GM12891 (cell line): ENCODE measurements at places on chromosomes 13 and 19.

- DNase-seq: no peak
Observed at GRCh38 chr13:33932769-33933406, 114.9 kb downstream of the RFC3 start.

DNA sequence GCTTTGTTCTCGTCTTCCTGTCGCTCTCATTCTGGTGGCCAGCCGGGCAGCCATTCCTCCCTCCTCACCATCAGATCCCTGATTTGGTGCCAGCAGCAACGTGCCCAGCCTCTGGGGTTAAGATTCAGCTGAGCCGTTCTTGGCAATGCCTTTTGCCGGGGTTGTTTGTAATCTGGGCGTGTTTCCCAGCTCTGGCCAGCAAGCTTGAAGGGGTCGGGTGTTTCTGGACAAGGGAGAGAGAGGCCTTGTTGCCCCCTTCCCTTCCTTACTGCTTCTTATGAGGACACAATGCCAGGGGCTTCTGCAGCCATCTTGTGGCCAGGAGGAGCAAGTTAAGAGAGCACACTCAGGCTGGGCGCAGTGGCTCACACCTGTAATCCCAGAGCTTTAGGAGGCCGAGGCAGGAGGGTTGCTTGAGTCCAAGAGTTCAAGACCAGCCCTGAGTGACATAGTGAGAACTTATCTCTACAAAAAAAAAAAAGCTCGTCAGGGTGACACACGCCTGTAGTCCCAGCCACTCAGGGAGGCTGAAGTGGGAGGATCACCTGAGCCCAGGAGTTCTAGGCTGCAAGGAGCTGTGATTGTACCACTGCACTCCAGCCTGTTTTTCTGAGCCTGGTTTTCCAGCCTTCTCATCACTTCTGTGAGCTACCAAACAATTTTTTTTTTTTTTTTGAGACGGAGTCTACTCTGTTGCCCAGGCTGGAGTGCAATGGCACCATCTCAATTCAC is 10.7 kb upstream of the CRTC1 start:
- DNase-seq: no peak

DNA sequence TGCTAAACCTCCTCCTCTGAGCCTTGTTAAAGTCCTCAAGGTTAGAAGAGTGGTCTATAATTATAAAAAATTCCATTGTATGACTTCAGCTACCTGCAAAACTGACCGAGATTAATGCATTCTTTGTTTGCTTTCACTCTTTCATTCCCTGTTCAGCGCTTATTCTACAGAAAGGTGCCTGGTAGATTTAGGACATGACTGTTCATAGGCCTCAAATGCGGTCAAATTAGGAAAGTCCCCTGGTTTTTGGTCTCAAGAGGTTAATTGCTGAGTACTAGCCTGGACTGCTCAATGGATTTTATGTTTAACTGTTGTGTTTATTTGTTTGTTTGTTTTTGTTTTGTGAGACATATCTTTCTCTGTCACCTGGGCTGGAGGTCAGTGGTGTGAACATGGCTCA is 35.4 kb downstream of the KL start:
- DNase-seq: no peak

DNA sequence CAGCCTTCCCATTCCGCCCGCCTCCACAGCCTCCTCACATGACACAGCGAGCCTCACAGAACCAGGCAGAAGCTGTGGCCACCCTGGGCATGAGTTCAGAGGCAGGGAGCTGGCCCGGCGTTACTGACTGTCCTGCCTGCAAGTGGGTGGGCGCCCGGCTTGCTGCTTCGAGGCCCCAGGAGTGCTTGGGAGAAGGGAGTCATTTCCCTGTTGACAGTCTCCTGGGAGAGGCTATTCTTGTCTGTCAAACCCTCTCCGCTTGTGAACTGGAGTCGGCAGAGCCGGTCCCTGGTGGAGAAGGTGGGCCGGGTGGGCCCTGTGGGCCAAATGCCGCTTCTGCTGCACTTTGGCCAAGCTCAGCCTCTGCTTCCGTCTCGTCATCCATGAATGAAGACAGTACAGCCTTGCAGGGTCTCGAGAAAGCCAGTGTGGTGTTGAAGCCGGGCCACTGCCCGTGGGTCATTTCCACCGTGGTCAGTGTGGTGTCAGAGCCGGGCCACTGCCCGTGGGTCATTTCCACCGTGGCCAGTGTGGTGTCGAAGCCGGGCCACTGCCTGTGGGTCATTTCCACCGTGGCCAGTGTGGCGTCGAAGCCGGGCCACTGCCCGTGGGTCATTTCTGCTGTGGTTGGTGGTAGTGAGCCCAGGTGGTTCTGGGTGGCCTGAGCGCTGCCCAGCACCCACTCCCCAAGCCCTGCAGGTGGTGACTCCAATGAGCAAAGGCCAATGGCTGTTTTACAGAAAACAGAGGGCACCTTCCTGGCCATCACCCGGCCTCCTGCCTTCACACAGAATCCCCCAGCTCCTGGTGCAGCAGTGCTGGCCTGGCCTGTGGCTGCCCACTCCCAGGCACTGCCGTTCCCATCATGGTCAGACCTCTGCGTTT is 13.5 kb upstream of the F7 start:
- DNase-seq: no peak

DNA sequence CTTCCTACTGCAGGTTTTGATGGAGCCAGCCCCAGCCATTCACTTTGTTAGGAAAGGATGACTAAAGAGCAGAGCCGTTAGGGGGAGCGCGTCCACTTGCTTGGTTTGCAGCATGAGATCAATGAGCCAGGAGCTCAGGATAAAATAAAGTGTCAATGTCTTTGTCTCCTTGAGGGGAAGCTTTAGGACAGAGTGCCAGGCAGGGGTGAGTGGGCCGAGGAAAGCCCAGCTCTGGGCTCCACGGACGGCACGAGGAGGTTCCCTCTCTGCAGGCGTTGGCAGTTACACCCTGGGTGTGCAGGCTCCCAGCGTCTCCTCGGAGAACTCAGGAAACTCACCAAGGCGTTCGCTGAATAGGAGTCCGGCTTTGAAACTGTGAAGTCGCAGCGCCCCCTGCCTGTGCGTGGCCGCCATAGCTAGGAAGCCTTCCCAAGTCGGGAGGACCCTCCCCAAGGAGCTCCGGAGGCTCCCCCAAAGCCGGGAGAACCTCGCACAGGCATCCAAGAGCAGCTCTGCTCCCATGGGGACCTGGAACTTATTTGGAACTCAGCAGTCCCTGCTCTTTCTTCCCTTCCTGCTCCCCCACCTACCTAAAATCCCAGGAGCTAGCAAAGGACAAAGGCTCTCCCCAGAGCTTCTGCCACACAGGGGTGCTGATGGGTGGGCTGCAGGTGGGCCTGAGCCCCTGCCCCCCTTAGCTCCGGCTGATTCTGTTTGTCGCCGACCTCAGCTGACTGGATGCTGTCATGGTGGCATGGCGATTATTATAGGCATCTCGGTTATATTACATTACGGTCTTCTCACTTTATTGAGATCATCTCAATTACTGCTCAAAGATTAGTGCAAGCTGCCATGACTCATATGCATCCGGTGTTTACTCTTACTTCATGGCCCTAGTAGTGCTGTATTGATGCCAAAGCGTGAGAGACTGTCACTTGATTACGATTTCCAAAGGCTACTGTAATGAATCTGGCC is 34.4 kb downstream of the GSX1 start:
- peak; percentile 62 for DNase-seq

DNA sequence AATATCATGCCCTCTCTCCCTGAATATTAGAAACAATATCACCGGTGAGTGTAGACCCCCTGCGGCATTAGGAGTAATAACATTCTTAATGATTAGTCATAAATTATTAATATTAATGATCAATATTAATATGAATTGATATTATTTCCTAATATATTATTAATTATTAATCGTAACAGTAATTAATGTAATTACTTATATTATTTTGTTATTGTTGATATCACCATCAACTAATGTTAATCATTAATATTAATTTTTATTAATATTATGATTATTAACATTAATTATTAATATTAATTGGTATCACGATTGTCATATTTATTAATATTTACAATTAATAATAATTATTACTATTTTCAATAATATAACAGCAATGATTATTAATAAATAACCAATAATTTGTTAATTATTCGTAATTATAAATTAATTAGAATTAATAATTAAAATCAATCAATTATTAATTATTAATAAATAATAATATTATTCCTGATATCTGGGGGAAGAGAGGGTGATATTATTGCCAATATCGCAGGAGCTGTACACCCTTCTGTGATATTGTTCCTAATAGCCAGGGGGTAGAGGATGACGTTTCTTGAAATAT is 528.8 kb upstream of the PCDH20 start:
- no peak for DNase-seq

- DNase-seq: no peak
Observed at GRCh38 chr19:27824108-27824507, 1388.8 kb downstream of the UQCRFS1 start.

DNA sequence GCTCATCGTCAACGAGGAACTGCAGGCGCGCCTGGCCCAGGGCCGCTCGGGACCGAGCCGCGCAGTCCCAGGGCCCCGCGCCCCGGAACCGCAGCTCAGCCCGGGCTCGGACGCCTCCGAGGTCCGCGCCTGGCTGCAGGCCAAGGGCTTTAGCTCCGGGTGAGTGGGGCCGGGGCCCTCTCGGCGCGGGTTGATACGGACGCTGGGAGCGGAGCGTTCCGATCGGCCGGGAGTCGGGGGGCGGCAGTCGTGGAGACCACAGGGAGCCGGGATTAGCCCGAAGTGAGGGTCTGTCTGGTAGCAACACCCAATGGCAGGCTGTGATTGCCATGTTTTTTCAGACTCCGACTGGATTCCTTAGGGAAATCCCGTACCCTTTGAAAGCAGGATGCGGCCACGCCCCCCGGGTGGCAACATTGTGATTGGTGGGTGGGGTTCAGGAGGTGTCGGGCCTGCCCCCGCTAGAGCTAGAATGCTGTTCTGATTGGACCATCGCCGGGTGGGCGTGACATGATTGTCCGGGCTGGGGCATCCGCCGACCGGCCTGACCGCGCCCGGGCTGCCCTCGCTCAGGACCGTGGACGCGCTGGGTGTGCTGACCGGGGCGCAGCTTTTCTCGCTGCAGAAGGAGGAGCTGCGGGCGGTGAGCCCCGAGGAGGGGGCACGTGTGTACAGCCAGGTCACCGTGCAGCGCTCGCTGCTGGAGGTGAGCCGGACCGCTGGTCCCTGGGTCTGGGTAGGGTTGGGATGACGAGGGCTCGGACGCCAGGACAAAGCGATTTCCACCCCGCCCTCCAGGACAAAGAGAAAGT is 11.3 kb downstream of the EPS8L1 start:
- DNase-seq: peak; percentile 73

DNA sequence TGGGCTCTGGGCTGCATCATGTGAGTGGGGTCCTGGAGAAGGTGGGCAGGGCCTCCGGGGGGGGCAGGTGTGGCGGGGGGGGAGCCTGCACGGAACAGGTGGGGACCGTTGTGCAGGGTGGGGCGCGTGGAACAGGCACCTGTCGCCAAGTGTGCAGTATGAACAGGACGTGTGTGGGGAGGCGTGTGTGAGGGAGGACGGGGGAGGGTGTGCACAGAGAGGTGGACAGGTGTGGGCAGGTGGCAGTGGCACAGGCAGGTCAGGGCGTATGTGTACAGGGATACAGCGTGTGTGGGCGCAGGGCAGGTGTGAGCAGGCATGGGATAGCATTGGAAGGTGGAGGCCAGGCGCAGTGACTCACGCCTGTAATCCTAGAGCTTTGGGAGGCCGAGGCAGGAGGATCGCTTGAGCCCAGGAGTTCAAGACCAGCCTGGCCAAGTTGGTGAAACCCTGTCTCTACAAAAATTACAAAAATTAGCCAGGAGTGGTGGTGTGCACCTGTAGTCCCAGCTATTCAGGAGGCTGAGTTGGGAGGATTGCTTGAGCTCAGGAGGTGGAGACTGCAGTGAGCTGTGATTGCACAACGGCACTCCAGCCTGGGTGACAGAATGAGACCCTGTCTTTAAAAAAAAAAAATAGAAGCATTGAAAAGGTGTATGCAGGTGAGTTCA is 3.2 kb downstream of the PLK5 start:
- no peak for DNase-seq
